Neural progenitor cell (in vitro differentiated cells): ENCODE measurements at places on chromosomes 5 and 9. TPM values are rescaled to one million over a fixed set of nuclear protein-coding genes. Genes with fewer than 3 reads are reported as not detected.

GRCh38 chr5:132628814-132629213 is 29.2 kb upstream of the IL13 start:
- DNase-seq = no peak

DNA sequence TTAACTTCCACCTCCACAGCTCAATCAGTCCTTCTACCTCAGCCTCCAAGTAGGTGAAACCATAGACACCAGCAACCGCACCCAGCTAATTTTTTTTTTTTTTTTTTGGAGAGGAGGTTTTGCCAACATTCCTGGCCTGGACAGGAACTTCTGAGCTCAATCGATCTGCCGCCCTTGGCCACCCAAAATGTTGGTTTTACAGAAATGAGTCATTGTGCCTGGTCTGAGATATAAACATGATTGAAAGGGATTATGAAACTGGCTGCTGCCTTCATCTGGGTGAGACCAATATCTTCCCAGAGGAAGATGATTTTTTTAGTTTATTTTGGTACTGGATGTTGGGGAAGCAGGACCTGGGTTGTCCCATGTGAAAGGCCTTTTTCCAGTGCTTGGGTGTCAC is 9.2 kb downstream of the TAF11L12 start:
- DNase-seq = no peak

DNA sequence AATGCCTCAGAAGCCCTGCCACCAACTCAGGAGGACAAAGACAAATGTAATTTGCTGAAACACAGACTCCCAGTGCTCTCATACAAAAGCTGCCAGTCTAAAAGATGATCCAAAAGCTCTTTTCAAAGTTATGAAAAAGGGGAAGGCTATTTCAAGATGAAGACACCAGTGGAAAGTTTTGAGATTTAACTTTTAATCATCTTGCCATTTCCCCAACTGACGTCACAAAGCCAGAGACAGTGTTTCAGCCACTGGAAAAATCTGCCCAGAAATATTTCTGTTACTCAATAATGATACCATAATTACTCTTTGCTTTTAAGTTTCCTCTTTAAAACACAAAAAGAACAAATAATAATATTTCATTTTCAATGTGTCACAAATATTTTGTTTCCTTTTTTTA is 20.9 kb downstream of the ENG start:
- no peak for DNase-seq

FGF10 gene
- total RNA-seq = 0.37 and 1.3 TPM in 2 replicates

DNA sequence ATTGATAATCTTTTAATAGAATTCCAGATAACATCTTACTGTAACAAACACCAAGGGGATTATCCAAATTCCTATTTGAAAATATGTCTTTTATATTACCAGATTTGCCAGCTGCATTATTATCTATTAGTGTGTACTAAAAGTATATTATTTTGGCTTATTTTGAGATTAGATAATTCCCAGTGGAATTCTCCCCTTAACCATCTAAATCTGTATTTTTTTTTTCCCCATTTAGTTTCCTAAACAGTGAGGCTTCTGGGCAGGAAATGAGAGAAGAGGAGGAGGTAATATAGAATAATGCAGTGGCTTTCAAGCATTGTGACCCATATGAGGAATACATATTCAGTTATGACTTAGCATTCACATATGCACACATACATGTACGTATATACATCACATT is 53.5 kb upstream of the ABL1 start:
- DNase-seq = no peak

DNA sequence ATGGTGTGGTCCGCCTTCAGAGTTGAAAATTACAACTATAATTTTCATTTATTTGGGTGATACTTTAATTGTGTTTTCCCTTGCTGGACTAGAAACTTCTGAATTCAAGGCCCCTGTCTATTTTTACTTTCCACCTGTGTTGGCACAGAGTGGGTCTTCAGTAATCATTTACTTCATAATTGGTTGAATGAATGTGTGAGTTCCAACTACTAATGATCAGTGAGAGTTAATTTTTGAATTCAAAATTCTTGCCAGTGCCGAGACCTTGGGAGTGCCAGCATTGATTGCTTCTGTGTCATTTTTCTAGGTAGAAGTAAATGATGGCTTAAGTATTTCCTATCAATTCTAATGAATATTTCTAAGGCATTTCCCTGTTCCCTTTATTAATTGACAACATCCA is 61.4 kb downstream of the PARP8 start:
- DNase-seq = no peak

TLX3 gene
- not detected in 2 replicates for total RNA-seq

DNA sequence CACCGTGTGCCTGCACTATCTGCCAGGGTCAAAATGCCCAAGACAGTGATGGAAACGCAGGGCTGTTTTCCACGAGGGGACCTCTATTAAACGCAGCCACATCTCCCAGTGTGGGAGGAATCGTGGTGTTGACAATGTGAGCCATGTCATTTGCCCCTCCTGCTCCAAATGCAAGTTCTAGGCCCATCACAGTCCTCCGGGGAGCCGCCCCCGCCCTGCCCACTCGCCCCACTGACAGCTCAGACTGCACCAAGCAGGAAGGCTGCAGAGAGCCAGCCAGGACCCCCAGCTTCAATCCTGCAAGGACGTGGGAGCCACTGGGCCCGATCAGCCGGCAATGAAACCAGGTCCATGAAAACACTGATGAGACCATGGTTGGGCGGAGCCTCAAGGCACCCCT is 85.9 kb downstream of the VAV2 start:
- DNase-seq = no peak

DNA sequence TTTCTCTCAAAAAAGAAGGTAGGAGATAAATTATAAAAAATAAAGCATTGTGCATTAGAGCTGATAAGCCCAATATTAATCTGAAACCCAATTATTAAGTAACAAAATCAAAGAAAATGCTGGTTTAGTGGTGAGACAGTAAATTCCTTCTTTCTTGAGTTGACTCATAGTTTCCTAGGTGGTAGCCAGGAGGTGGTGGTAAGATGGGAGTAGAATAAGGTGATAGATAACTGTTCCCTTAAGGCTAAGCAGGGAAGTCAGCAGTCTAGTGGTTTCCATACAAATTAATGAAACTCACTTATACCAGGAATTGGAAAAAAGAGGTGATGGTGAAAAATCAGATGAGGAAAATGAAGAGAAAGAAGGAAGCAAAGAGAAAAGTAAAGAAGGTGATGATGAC is 23.2 kb downstream of the LYSMD3 start:
- no peak for DNase-seq

SNCAIP gene
- total RNA-seq = 4.8 and 5.4 TPM in 2 replicates

DNA sequence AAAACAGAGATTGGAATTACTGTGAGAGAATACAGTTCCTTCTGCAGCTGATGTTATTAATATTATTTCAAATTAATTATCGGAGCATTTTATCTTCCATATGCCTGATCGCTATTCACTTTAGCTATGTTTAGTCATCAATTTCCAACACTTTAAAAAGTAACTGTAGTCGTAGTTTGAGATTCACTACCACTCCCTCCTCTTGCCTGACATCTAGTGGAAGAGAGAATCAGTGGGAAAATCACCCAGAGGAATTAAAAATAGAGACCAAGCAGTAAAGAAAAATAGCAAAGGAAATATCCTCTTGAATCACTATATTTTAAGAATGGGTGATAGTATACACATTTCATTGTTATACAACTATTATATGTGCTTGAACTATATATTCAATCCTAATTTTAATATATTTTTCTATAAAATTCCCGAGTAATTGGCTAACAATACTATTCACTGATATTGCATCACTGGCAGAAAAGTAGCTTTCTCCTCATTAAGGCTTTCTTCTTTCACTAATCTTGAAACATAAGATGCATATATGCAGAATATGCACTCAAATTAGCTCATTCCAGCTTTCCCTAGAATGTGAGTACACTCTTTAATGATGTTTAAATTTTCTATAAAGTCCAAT is 708.7 kb downstream of the CDH9 start:
- DNase-seq = peak; percentile 32

DNA sequence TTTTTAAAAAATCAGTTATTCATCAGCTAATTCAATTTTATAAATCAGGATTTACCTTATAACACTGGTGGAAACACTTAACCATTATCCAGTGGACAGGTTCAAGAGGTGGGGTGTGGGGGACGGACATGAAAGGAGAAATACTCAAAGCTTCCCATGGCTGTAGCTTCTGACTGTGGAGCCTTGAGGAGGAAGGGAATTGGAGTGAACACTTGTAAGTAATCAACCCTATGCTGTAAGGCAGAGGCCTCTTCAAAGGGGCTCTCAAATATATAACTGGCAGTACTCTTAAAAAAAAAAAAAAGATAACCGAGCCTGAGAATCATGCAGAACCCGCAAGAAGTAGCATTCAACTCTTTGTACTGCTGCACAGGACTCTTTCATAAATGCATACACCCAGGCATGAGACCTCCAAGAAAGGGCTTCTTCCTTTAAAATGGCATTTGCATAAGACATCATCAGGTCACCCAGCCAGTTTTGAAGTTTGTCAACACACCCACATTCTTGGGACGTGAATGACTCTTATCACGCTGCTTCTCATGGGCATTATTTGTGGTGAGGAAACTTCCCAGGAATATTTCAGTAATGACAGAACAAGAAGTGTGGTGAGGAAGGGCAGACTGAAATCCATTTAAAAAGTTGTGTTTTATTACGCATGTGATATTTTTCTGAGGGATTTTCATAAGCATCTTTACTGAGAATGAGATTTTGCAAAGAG is 8.1 kb downstream of the OSMR start:
- DNase-seq = no peak

- DNase-seq = peak; percentile 30
Measured at GRCh38 chr9:36597412-36598178, 24.9 kb downstream of the MELK start.

GRCh38 chr5:68225911-68226545 is 10.5 kb downstream of the PIK3R1 start:
- DNase-seq = no peak

- no peak for DNase-seq
Measured at GRCh38 chr5:31537851-31538250, 5.8 kb downstream of the C5orf22 start.

- no peak for DNase-seq
Measured at GRCh38 chr9:131008563-131008908, 438 bp upstream of the LAMC3 start.

DNA sequence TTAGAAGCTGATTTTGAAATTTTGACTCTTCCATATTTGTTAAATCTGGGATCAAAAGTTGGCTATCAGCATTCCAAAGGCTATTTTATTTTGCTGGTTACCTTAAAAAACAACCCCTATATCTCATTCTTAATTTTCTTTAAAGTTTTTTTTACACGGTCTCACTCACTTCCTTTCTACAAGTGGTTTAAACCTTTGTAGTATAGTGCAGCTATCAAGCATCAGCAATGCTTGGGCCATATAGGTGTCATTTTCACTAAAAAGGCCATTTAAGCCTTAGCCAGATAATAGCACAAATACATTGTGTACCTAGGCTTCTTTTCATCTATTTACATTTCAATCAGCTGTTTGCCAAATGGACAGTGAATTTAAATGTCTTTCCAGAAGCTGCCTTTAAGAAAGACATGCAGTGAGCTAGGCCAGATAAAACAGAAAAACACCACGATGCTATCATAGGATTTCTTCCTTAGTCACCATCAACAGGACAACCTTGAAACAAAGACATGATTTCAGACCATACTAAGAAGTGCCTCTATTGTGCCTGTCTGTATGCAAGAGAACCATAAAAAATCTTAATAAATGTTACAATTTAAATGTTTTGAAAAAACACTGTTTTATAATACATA is 104.2 kb downstream of the RAPGEF6 start:
- DNase-seq = no peak

GRCh38 chr9:37582548-37583157 is 6.5 kb upstream of the FBXO10 start:
- DNase-seq = peak; percentile 55

FAM169A gene
- 23.8 and 27.4 TPM in 2 replicates for total RNA-seq

GRCh38 chr9:123998970-123999621 is 12.5 kb upstream of the LHX2 start:
- DNase-seq = peak; percentile 55

SLC36A3 gene
- total RNA-seq = not detected in 2 replicates

CNTLN gene
- 6.8 and 10.1 TPM in 2 replicates for total RNA-seq

GRCh38 chr5:109468737-109469420 is 59.1 kb upstream of the PJA2 start:
- peak; percentile 79 for DNase-seq

PCDHA9 gene
- 2.0 TPM in 2 replicates for total RNA-seq

SPATA31C1 gene
- total RNA-seq = not detected in 2 replicates

DNA sequence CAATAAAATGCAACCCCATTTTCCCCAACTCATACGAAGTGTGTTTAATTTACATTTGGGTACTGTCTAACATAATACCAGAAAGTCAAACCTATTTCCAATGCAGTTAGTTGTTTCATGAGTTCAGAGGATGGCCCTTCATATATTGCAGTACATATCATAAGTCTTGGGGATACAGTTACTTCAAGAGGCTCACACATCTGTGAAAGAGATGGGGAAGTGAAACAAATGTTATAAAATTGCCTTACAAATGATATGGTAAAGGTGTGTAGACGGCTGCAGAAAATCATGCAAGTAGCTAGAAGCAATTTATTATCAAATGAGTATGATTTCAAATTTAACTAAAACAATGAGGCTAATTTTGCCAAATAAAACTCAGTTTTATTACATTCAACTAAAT is 219.0 kb upstream of the CDH12 start:
- no peak for DNase-seq

GPR151 gene
- not detected in 2 replicates for total RNA-seq
